ENCODE measurements at places on chromosomes 3 and 15. TPM values are rescaled to one million over a fixed set of nuclear protein-coding genes. Genes with fewer than 3 reads are reported as not detected.

GRCh38 chr15:82710926-82711490 lies 1.3 kb upstream of the AP3B2 start:
- no peak for DNase-seq

DNA sequence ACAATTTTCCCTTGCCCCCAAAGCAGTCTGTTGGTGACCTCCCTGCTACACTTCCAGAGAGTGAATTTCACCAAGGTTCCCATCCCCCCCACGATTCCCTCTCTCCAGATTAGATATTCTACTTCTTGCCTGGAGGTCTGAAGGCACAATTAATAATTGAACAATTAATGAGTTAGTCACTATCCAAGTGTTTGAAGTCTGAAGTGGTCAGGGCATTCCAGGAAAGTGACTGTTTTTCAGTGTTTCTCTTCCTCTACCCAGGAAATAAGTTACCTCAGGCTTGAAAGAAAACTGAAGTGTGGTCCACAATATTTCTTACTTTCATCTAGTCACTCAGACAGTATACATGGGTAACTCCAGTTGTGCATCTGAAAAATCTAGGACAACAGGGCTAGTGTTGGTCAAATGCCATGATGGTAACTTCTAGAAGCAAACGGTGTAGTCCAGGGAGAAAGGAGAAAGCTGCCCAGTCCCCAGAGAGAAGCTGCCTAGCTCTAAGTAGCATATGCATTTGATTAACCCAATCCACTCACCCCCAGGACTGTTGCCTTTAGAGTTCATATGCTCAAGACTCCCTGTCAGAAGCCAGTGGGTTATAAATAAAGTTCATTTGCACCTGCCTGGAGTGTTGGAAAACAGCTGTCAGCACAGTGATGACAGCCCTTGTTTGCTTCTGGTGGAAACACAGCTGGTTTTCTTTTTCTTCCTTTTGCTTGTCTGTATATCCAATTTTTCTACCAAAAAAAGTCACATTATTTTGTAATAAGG lies 2.3 kb upstream of the TM4SF4 start:
- DNase-seq: no peak

The CLK3 gene
- total RNA-seq: 56.2 TPM

The CCNB2 gene
- total RNA-seq: 61.7 TPM

The ZBTB20 gene
- 1.3 TPM for total RNA-seq

All from PC-3 (cell line).